RPMI8226 (cell line): ENCODE measurements at places on chromosomes 12 and 14.

- DNase-seq = no peak
Observed at GRCh38 chr12:123171967-123172366, 21.1 kb upstream of the PITPNM2 start.

DNA sequence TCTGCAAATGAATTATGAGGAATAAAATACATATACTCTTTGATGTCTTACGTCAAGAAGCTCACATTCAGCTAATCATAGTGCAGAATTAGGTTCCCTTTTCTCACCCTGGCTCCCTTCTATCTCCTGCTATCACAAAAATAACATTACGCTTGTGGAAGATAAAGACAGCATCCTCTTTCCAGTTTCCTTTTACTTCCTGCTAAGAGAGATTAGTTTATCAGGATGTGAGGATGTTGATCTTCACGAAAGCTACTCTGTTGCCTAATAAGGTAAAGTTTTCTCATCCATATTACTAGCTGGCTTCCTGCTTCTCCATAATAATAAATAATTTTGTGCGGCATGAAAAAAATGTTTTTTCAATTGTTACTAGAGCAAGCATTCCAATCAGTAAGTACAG lies 217.7 kb upstream of the DCN start:
- DNase-seq = no peak

DNA sequence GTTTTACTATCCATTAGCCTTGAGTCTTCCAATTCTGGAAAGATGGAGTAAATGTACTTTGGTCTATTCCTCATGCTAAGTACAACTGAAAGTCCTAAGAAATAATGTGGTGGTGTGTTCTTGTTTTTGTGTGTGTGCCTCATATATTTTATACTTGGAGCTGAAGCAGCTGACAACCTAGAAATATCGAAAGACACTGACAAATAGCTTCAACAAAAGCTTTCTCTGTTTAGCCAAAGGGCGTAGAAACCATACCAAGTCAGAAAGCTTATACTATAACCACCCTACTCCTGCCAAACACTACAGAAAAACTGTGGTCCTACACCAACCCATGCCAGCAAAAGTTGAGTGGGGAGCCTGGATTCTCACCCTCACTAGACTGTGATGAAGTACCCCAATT lies 188.4 kb downstream of the GPHN start:
- no peak for DNase-seq

GRCh38 chr12:26451763-26452162 lies 256.4 kb downstream of the SSPN start:
- no peak for DNase-seq

- DNase-seq = no peak
Observed at GRCh38 chr12:108461058-108461660, 53.9 kb upstream of the FICD start.

DNA sequence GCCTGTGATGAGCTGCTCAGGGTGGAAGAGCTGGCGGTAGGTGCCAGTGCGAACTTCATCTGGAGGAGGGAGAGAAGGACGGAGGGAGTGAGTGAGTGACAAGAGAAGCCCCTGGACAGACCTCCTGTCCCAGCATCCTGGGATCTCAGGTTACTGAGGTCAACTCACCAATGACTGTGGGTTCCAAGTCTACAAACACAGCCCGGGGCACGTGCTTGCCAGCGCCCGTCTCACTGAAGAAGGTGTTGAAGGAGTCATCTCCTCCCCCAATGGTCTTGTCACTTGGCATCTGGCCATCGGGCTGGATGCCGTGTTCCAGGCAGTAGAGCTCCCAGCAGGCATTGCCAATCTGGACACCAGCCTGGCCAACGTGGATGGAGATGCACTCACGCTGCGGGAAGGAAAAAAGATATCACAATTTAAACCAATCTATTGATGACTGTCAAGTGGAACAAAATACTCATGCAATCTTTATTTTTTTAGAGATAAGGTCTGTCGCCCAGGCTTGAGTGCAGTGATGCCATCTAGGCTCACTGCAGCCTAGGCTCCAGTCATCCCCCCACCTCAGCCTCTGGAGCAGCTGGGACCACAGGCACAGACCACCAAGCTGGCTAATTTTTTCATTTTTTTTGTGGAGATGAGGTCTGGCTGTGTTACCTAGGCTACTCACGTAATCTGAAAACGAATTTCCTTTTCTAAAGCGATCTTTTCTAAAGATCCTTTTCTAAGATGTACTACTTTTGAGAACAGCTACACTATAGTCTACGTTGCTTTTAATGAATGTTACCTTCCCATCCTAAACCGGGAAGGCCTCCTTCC lies 1.7 kb downstream of the TUBA1B start:
- no peak for DNase-seq
